Activated T-helper 9 cell treated with anti-CD3 and anti-CD28 coated beads, Interleukin-2, amount 50 U/mL, for 16 hours (primary cell): ENCODE measurements at places on chromosomes 1 and 21.
A peak's percentile ranks its signal among the peaks of the same experiment; 100 is the strongest.

DNA sequence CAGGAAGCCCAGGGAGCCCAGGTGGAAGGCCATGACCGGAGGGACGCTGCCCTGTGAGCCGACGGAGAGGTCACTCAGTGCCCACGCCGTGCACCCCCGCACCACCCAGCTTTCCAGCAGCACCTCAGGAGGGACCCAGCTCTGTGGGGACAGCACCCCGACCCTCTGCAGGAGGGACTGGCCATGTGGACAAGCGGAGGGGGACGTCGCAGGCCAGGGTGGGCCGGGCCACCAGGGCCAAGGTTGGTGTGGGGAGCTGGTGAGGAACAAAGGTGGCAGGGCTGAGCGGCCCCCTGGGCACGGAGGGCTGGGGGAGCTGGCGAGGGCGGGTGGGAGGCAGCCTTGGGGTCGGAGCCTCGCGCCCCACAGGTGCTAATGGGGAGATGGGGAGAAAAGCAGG, 22.8 kb downstream of the NADK start:
- no peak for DNase-seq

DNA sequence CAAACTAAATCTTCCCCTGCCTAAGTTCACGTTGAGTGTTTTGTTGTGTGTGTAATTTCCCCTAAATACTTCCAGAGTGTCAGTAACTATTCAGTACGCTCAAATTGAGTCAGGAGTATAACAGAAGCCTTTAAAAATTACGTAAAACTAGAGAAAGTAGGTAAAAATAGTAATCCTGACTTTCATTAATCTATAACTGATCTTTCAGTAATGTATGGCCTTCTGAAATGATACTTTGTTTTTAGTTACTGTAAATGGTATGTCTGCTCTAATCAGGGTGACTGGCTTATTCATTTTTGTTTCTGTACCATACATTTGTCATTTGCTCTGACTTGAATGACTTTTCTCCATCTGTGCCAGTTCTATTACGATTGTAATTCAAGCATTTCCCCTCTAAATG, 29.4 kb downstream of the MIER1 start:
- no peak for DNase-seq

DNA sequence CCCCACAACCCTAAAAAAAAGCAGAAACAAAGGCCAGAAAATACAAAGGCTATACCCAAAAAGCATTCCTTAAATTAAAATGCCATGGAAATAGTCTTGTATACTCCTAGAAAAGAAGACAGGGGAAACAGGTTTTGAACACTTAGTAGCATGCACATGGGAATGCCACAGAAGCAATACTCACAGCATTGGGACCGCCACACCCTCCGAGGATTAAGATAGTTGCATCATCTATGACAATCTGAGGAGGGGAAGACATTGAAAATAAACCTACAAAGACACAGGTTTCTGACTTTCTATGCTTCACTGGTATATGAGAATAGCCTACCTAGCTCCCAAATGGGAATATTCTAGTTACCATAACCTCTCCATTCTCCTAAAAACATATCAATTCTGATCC, 15.9 kb upstream of the CPLANE2 start:
- no peak for DNase-seq

DNA sequence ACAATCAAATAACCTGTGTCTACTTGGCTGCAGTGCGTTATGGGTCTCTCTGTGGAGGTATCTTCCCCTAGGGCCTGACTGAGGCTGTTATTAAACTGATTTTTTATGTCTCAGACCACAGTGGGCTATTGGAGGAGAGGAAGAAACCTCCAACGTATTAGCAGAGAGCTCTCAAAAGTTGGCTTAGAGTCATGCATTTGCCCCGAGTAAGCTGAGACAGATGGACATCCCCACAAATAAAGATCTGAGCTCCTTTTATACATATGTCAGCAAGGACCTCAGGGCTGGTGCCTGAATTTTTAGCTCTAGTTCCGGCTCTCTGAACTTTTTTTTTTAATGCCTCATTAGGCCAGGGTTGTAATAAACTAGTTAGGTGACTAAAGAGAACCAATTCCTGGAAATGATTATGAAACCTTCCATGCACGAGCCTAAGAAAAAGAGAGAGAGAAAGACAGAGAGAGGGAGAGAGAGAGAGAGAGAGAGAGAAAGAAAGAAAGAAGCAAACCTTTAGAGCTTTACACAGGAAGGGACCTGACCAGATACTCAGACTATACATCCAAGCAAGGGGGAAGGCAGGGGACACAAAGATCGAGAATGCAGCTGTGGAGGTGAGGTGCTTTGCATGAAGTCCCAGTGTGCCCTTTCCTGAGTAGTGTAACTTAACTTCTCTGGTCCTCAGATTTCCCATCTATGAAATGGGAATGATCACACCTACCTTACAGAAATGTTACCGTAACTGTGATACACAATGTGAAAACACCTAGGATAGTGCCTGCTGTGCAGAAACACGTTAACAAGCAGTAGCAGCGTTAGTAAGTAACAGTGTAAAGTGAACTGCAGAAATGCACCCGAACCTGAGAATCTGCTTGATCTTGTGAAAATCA, 8.4 kb upstream of the PIGR start:
- no peak for DNase-seq

DNA sequence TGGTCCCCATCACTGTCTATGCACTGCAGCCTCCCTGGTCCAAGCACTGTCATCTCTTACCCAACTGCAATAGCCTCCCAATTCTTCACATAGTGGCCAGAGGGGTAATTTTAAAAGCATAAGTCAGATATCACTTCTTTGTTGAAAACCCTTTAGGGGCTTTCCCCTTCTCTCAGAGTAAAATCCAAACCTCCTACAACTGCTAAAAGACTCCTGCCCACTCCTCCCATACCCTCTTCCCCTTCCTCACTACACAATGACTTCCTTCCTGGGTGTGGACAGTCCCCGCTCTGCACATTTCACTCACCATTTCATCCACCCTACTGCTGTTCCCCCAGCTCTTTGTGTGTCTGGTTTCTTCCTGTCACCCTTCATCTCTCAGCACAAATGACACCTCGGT, 8.3 kb downstream of the MCOLN2 start:
- no peak for DNase-seq

- no peak for DNase-seq
These were observed 170.7 kb downstream of the DHRS3 start for GRCh38 chr1:12447307-12447706.

DNA sequence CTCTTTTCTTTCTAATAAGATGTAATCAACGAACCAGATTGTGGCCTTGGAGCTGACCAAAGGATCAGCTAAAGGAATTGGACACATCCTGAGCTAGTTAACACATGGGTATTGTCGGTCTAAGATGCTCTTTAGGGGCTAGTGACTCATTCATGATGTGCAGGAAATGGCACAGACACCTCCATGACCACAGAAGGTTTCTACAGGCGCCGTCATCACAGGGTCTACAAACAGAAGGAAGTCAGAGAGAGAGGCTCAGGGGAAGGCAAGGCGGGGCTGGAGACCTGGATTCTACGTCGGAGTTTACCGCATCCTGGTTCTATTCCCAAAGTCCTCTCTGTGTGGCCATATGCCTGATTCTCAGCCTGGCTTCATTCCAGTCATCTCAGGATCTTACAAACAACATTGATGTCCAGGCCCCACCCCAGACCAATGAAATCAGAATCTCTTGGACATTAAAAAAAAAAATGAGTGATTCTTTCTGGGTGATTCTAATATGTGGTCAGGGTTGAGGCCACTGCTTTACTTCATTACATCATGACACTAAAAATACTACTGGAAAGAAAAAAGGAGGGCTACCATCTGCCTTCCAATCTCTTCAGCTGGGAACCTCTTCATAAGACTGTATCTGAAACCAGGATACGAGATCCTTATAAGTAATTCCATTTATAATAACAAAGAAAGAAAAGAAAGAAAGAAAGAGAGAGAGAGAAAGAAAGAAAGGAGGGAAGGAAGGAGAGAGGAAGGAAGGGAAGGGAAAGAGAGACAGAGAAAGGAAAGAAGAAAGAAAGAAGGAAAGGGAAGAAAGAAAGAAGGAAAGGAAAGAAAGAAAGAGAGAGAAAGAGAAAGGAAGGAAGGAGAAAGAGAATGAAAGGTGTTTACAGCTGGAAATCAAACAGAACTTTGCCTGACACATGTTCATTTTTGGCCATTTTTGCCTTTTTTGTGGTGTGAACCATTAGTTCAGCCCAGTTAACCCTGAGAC, 11.6 kb upstream of the KCNJ15 start:
- DNase-seq = peak; percentile 14

GRCh38 chr1:64864018-64864940, 102.1 kb downstream of the JAK1 start:
- DNase-seq = no peak

GRCh38 chr1:22636353-22636752, at the start of gene C1QA:
Gene C1QA (plus strand): TSS chr1:22636628. CDS start chr1:22637617, 989 bp downstream.
- no peak for DNase-seq

DNA sequence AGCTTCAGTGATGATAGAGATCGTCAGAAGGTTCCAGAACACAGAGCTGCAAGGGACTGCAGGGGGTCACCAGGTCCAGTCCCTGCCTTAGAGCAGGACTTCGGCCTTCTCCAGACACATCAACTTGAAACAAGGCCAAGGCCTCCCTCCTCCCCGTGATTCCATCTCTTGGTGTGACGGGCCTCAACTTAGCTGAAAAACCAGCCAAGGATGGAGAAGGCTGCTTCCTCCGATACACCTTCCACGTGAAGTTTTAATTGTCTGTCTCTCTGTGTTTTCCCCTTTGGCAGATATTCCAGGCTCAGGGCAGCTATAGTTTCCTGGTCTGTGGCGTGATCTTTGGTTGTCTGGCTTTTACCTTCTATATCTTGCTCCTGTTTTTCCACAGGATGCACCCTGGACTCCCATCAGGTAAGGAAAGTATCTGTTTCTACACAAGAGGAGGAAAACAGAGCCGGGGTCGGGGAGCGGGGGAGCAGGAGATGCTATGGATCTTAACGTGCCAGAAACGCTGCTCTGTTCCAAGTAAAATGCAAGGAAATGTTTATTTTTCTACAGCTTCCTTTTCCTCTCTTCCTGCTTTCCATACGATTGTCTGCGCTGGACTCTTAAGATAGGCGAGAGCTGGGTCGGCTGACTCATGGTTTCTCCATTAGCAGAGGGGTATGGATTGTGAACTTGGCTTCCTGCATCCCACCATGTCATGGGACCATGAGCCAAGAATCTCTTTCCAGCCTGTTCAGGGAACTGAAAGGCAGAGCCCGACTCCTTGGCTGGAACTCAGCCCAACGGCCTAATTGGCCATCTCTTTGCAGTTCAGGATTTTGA, 32.8 kb downstream of the ELK4 start:
- DNase-seq = no peak

GRCh38 chr1:168230709-168231108, 4.9 kb downstream of the SFT2D2 start:
- DNase-seq = no peak

- DNase-seq = peak; percentile 72
These were observed 24.7 kb downstream of the CDK18 start for GRCh38 chr1:205528887-205529825.

- DNase-seq = no peak
These were observed 115.0 kb downstream of the BACH1 start for GRCh38 chr21:29413683-29414082.

GRCh38 chr1:25450891-25451290, 20.2 kb downstream of the MACO1 start:
- DNase-seq = no peak

DNA sequence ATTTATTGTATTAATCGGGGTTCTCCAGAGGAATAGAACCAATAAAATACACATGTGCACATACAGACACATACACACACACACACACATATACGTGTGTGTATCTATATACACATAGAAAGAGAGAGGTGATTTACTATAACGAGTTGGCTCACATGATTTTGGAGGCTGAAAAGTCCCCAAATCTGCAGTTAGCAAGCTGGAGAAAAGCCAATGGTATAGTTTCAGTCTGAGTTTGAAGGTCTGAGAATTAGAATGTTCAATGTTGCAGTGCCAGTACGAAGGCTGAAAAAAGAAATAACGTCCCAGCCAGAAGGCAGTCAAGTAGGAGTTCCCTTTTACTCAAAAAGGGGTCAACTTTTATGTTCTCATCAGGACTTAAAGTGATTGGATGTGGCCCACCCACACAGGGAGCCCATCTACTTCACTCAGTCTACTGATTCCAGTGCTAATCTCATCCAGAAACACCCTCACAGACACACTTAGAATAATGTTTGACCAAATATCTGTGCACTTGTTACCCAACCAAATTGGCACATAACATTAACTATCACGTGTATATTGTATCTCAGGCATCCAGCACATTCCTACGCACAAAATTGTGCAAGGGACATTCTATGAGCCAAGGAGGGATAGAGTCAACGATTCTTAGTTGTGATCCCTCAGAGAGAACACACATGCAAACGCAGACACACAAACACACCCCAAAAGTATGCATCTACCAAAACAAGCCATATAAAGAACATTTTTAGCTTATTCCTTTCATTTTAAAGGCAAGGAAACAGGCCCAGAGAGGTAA, 195.5 kb upstream of the DUSP10 start:
- DNase-seq = no peak

- no peak for DNase-seq
These were observed 48.8 kb downstream of the KCNK1 start for GRCh38 chr1:233662575-233663304.

- DNase-seq = no peak
These were observed 9.6 kb upstream of the PLA2G4A start for GRCh38 chr1:186819126-186819525.

- peak; percentile 63 for DNase-seq
These were observed 73.4 kb downstream of the PIK3CD start for GRCh38 chr1:9724706-9725476.

- DNase-seq = no peak
These were observed 101.9 kb downstream of the RAVER2 start for GRCh38 chr1:64846573-64847430.

DNA sequence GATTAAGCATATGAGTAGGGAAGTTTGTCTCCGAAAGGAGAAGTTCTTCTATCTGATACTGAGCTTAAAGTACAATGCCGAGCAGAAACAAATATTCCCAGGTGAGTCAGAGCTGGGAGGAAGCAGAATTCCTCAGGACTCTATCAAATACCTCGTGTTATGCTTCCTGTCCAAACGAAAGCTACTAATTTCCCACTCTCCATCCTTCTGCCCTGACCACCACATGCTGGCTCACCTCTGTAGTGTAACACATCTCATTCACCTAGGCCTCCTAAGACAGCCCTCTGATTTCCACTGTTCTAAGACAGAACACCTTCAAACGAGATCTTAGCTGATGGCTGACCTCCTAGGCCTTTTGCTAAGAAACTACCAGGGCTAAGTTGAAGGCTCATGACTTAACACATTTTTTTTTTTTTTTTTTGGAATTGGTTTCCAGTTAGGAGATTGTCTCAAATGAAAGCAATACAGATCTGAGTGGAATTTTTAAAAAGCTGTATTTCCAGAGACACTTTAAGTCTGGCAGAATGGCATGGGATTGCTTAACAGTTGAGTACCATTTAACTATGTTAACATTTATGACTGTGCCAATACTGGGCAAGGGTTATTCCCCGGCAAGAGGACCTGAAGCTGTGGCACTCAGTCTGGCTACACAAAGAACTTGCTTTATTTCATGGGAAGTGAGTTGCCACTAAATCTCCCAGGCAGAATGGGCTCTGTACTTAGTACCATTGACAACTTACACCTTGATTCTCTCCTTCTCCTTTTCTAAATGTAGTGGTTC, 583.4 kb downstream of the DPYD start:
- no peak for DNase-seq

GRCh38 chr1:159664247-159664646, 50.1 kb downstream of the CRP start:
- DNase-seq = no peak

- no peak for DNase-seq
These were observed 275.8 kb downstream of the TGFB2 start for GRCh38 chr1:218620956-218621355.
